ENCODE measurements at places on chromosomes 2 and 18. TPM values are rescaled to one million over a fixed set of nuclear protein-coding genes. Genes with fewer than 3 reads are reported as not detected.

FAM110C gene
- 0.58 TPM for total RNA-seq

REEP1 gene
- total RNA-seq, result 0.98 TPM

REG1B gene
- 2.3 TPM for total RNA-seq

DNA sequence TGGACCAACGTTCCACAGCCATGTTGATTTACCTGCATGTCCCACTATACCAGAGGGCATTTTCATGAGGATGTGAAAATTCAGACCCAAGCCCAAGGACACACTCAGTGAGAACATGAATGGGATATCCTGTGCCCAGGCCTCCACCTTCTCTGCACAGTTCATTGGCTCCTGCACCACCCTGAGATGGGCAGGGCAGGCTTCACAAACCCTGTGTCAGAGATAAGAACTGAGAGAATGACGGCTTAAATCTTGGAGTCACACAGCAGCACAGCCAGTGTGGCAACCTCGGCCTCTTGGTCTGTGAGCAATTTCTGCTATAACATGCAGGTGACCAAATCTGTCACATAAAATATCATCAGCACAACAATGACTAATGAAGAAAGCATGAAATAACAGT lies 71.9 kb downstream of the UXS1 start:
- DNase-seq, result no peak

DNA sequence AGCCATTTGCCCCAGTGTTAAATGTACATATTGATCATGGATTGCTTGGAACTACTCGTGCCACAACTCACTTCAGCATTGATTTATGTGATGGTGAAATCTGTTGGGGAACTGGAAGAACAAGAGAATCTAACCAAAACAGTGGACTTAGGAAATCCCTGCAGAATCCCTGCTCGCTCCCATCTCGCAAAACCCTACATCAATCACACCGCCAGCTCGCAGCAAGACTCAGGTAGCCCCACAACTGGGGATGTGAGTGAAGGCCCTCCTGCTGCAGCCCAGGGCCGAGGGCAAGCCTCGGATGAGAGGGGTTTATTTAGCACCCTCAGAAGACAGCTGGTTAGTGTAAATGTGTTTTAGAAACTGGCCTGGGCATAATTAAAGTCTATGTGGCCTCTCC lies 171.6 kb downstream of the ANAPC1 start:
- DNase-seq, result no peak

DNA sequence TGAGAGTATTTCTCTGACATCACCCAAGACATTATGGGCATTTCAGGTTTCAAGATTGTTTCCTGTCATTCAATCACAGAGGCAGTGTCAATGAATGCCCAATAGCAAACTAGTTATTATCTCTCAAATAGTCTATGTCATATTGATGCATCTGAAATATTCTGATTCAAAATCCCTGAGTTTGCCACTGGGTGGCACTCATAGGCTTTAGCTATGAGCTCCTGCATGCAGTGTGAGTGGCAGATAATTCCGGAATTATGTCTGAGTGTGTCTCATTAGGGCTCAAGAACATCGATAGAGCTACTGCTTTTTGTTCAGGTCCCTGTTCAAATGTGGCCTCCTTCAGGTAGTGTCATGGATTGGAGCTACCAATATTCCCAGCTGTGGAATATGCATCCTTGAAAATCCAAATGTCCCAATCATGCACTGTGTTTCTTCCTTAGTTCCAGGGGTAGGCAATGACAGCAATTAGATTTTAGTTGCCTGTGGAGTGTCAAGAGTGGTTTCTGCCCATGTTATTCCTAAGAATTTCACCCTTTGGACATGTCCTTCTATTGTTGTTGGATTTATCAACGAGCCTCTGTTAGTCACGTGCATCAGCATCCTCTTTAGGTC lies 7.8 kb upstream of the OR6B3 start:
- DNase-seq, result no peak

DNA sequence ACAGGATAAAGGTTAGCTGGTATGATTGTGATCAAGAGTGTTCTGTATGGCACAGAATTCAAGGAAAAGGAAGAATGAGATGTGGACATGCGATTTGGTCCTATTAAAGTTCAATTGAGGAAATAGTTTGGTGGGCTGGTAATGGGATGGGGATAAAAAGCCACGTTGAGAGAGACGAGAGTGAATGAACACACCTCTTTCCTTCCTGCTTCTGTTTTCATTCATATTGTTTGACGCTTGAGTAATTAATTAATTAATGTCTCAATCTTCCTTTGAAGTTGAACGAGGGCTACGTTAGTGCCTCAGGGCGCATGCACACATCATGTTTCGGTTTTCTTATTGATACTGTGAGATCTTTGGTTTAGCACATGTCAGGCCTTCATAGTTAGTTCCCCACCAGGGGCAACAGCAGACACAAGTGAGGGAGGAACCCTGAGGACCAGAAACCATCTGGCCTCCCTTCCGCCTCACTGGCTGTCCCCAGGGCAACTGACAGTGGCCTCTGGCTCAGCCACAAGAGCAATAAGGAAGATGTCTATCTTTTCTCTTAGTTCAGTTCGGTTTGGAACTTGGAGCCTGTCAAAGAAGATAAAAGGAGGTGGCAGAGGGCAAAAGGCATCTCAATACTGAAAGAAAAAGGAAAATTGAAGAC lies 116.0 kb downstream of the LIPG start:
- DNase-seq, result no peak

Data from sciatic nerve (tissue), 2 donors.